ENCODE measurements at places on chromosomes 5 and 9. TPM values are rescaled to one million over a fixed set of nuclear protein-coding genes. Genes with fewer than 3 reads are reported as not detected.

GRCh38 chr5:90644132-90644531, 85.5 kb downstream of the ADGRV1 start:
- no peaks in the 10 kb centered on the region for H3K36me3 ChIP-seq
- H3K4me3 ChIP-seq = no peak overlapping the region
- no peaks in the 10 kb centered on the region for H3K4me1 ChIP-seq

DNA sequence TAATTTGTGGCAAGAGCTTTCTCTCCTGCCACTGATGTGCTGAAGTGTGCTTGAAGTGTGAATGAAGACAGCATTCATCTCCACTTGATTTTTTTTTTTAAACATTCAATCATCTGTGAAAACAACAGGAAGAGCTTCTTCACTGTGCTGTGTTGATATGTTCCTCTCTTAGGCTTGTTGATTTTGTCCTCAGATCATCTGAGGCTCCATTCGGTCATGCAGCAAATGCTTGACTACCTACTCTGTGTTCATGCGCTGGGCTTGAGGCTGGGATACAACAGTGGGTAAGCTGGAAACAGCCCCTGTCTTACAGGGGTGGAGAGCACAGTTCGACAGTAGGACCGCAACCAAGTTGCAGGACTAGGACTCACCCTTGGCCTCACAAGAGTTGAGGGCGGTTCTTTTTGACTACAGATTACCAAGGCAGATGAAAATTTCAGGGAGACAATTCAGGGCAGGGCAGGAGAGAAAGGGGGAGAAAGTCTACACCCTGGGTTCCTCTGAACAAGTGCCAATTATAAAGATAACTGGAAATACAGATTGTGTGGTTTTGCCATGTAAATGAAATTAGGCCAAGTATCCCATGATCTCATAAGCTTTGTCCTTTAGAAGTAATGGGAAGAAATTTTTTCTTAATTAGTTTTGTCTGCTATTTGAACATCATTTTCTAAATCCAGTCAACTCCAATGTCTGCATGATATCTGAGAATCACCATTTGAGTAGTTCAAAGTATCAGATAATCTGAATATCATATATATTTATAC, 31.0 kb upstream of the F2R start:
- H3K27ac ChIP-seq = no peak overlapping the region
- peaks cover 7% of the 10 kb centered on the region for H3K4me1 ChIP-seq
- no peak for DNase-seq
- no peaks in the 10 kb centered on the region for H3K27me3 ChIP-seq

GRCh38 chr5:73945505-73945904, 319.5 kb downstream of the ARHGEF28 start:
- H3K27me3 ChIP-seq = no peaks in the 10 kb centered on the region
- H3K27ac ChIP-seq = no peak overlapping the region

DNA sequence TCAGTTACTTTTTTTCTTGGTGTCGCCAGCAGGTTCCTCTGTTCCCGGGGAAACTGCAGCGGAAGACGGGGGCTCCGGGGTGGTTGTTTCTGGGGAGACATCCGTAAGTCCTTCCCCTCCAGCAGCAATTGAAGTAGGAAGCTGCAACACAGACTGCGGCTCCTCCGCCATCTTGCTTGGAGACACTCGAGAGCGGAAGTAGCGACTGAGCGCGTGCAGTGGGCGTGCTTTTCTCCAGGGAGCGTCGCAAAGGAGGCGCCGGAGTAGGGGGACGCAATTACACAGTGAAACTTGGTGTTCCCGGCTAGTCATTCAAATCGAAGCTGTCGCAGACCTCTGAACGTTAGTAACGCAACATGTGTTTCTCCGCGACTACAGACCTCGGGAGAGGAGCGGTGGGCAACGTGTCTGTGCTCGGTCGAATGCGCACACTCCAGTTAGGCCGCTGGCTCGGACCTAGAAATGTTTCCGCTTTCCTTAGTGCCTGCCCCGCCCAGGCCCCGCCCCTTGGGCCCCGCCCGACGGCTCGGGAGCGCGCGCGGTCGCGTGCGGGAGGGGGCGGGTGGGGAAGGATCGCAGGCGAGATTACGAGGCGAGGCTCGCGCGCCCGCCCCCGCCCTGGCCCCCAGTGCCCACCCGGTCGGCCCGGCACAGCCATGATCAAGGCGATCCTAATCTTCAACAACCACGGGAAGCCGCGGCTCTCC, at the start of the genes AP3S1 and ATG12:
AP3S1 (plus strand) TSS at position 554 of the 707 bp plus-strand sequence; CDS start at position 657, 103 bp downstream.
ATG12 (minus strand) TSS at position 184 of the 707 bp plus-strand sequence; CDS start at position 171, 13 bp downstream.
- peaks cover 14% of the 10 kb centered on the region for H3K36me3 ChIP-seq
- H3K27me3 ChIP-seq = no peaks in the 10 kb centered on the region
- peak; percentile 93 for DNase-seq
- H3K4me1 ChIP-seq = peaks cover 55% of the 10 kb centered on the region
- peak within 1 kb of the TSS; percentile 97 for H3K27ac ChIP-seq
- peak within 1 kb of the TSS; percentile 91 for H3K4me3 ChIP-seq

GRCh38 chr9:2354856-2355696, 266.5 kb upstream of the VLDLR start:
- no peak overlapping the region for H3K27ac ChIP-seq
- no peak overlapping the region for H3K4me3 ChIP-seq
- no peaks in the 10 kb centered on the region for H3K36me3 ChIP-seq
- no peaks in the 10 kb centered on the region for H3K27me3 ChIP-seq
- H3K4me1 ChIP-seq = no peaks in the 10 kb centered on the region

- no peaks in the 10 kb centered on the region for H3K4me1 ChIP-seq
- no peak overlapping the region for H3K4me3 ChIP-seq
- H3K27me3 ChIP-seq = no peaks in the 10 kb centered on the region
- no peaks in the 10 kb centered on the region for H3K36me3 ChIP-seq
Measured at GRCh38 chr9:123119566-123119965, 86.1 kb downstream of the GPR21 start.

DNA sequence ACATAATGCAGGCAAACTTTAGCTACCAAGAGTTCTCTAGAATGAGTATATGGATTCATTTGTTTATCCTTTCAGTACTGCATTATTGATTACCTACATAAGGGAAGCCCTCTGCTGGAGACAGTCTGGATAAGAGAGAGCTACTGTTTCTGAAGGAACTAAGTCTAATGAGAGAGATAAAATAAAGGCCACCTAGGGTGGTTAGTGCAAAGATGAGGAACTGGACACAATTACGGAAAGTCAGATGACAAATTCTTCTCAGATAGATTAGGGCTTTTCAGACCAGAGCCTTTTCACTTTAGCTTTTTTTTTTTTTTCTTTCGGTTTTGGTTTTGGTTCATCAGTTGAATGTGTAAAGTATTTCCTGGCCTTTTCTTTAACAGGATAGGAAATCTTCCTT, 31.3 kb downstream of the ISOC1 start:
- H3K4me1 ChIP-seq = no peaks in the 10 kb centered on the region
- H3K27ac ChIP-seq = no peak overlapping the region
- H3K27me3 ChIP-seq = no peaks in the 10 kb centered on the region
- no peak for DNase-seq
- no peaks in the 10 kb centered on the region for H3K36me3 ChIP-seq
- H3K4me3 ChIP-seq = no peak overlapping the region

DNA sequence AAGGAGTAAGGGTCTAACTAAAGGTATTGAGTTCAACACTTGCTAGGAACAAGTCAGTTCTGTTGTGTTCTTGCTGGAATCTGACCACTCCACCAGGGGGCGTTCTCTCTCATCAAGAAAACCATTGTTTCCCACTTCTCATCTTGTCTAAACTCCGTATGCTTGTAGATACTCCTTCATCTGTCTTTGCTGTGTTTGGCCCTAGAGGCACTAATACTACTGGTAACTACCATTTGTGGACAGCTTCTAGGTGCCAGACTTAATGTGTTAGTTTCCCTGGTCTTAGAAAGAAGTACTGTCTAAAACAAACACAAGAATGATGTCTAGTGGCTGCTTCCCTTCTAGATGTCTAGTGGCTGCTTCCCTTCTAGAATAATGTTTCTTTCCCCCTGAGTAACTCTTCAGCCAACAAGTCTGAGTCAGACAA, 18.7 kb upstream of the PTPDC1 start:
- peak overlapping the region; percentile 37 for H3K27ac ChIP-seq
- peaks cover 5% of the 10 kb centered on the region for H3K4me1 ChIP-seq
- no peaks in the 10 kb centered on the region for H3K27me3 ChIP-seq
- no peaks in the 10 kb centered on the region for H3K36me3 ChIP-seq

GRCh38 chr9:17587113-17587512, 8.2 kb downstream of the SH3GL2 start:
- no peak overlapping the region for H3K27ac ChIP-seq
- DNase-seq = no peak
- H3K27me3 ChIP-seq = no peaks in the 10 kb centered on the region
- H3K4me1 ChIP-seq = no peaks in the 10 kb centered on the region

GRCh38 chr5:112738191-112738560, 491 bp downstream of the APC start:
- H3K4me3 ChIP-seq = peak overlapping the region; percentile 65
- no peak for DNase-seq
- H3K27me3 ChIP-seq = no peaks in the 10 kb centered on the region
- no peaks in the 10 kb centered on the region for H3K36me3 ChIP-seq
- no peak overlapping the region for H3K27ac ChIP-seq
- peaks cover 7% of the 10 kb centered on the region for H3K4me1 ChIP-seq

GRCh38 chr9:8417341-8417740, 617.8 kb upstream of the DMAC1 start:
- DNase-seq = no peak
- H3K27me3 ChIP-seq = no peaks in the 10 kb centered on the region
- no peak overlapping the region for H3K27ac ChIP-seq

DNA sequence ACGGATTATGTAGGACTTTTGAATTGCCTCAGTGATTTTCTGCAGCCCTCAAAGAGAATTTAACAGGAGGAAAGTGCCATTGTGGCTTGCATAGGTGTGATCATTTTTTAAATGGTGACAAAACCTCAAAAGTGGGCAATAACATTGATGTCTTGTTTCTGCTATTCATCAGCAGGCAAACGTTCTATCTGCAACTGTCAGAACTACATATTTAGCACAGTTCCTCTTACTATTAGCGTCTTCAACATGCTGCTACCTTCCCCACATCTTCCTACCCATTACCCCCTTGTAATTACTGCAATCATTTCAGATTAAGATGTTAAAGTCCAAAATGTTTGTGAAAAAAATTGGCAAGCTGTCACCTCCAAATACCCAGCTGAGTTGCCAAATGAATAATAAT, 254.6 kb downstream of the SMARCA2 start:
- no peaks in the 10 kb centered on the region for H3K36me3 ChIP-seq
- no peak for DNase-seq
- no peak overlapping the region for H3K27ac ChIP-seq
- H3K27me3 ChIP-seq = no peaks in the 10 kb centered on the region

Gene CYSRT1
- total RNA-seq = 1.2 TPM

Gene TMEFF1
- total RNA-seq = 0.28 TPM

Gene SRD5A1
- total RNA-seq = 10.6 TPM

Gene SEMA6A
- total RNA-seq = 135 TPM

Gene ABL1
- total RNA-seq = 69.5 TPM

Gene GPR150
- 0.35 TPM for total RNA-seq

Gene PCDHB15
- total RNA-seq = 0.95 TPM

Measured in adrenal gland (tissue), 19 donors.